ENCODE measurements at places on chromosomes 3 and 15. TPM values are rescaled to one million over a fixed set of nuclear protein-coding genes. Genes with fewer than 3 reads are reported as not detected.

GRCh38 chr3:179196098-179196497, 47.9 kb downstream of the PIK3CA start:
- no peak for DNase-seq

DNA sequence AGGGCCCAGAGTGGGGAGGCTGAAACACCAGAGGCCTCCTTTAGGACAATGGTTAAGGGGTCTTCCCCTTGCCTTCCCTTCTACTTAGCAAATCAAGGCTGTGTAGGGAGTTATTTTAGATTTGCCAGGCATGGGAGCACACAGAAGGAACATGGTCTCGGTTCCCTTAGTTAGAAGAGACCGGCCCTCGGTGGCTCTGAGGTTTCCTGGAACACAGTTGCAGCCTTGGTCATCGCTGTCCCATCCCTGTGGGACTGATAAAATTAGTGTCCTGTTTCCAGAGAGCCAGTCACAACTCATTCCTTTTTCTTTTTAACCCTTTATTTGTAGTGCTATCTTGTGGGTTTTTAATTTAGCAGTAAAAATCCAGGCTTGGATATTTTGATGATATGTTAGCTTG, 81.4 kb downstream of the CRTC3 start:
- DNase-seq = no peak

STAB1 gene
- 68.6 TPM for total RNA-seq

DNA sequence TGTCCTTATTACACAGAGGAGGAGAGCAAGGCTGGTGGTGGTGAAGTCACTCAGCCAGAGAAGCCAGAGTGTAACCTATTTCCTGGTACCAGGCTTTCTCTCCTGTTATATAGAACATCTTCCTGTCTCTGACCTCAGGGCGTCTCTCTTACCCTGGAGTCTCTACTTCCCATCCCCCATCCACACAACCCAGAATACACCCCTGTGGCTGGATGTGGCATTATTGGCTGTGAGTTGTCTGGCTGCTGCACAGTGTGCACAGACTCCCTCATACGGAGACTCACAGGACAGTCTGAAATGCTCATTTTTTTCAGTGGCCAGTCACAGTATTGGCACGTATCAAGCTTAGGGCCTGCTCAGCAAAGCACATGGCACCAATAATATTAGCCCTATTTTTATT, 8.6 kb downstream of the PODXL2 start:
- DNase-seq = no peak

CCR2 gene
- 6.5 TPM for total RNA-seq

DNA sequence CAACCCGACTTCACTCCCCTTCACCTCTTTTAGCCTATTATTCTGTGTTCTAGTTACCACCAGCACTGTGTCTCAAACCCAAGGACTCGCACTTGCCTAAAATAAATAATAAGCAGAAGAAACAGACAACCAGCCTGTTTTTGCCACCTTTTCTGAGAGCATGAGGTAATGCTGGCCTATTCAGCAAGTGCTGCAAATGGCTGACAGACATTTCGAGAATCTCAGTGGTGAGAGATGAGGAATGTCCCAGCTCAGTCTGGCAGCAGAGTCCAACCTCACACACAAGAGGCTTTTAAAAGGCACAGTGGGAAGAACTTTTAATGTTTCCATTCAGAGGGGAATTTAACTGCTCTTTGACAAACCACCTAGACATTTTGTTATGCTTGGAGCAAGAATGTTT, 143.3 kb upstream of the GMNC start:
- DNase-seq = no peak

CHDH gene
- 40.2 TPM for total RNA-seq

OR4F6 gene
- not detected for total RNA-seq

DNA sequence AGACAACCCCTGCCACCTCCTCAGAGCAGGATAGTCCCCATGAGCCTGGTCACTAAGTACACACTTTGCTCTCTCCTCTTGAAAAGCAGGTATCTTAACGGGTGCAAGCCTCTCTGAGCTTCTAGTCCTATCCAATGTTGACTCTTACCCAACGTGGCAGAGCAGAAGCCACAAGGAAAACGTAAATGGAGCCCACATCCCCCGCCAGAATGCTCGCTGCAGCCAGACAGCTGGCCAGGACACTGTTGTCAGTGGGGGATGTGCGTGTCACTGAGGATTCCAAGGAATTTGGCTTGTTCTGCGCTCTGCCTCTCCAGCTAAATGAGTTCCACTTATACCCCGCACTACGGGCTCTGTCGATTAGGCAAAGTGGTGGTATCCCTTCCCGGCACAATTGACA, 67.8 kb upstream of the IGF1R start:
- DNase-seq = no peak

GRCh38 chr3:191345334-191345733, 15.0 kb upstream of the UTS2B start:
- DNase-seq = no peak

DNA sequence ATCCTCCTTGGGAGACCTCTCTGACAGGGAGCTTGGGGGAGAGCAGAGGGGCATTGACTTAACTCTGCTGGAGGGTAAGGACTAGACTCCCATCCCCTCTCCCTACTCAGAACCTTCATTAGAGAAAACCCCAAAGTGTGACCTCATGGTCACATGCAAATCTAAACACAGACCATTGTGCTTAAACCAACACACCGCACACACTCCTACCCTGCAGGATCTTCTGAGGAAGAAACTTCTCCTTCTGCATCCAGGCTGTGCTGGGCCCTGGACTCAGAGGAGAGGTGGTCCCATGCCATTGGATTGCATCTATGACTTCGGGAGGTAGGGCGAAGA, 805 bp upstream of the PARP16 start:
- DNase-seq = no peak

GRCh38 chr15:70717237-70717793, 46.0 kb downstream of the UACA start:
- DNase-seq = peak; percentile 31

GRCh38 chr3:194269610-194270145, 81.5 kb downstream of the CPN2 start:
- peak; percentile 33 for DNase-seq

DNA sequence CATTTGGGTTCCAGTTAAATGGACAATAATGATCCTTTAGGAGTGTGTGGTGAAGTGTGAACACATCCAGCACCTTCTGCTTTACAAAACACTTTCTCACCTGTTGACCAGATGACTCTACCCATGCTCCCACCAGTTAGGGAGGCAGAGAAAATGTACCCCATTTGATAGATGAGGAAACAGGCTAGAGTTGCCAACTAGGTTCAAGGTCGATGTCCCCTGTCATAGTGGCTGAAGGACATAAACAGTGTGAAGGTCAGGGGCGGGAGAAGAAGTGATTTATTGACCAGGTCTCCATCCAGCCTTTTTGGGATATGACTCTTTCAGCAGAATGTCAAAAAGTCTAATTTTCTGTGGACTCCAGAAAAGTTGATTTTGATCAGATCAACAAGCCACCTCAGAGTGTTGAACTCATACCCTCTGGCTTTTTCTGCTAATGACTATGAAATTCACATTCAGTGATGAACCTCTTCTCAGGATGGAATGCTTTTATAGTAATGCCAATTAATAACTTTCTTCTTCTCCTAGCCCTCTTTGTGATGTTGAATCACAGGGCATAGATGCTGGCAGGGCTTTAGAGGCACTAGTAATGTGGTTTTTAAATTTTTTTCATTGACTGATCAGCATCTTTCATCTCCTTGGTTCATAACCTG, 57.5 kb downstream of the CPN2 start:
- DNase-seq = no peak

DNA sequence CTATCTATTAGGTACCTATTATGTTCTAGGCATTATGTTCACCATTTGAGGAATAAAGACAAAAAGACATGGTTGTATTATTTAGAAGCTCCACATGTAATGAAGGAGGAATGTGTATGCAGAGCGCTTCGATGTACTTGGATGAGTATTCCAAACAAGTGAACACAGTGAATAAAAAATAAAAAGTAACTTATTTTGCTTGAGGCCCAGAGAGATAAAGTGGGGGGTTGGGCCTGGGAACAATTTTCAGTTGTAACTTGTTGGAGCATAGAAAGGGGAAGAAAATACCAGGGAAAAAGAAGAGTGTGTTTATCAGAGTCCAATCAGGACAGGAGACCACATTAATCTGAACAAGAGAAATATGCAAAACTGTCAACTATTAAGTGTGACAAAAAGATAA, 445.7 kb upstream of the BCHE start:
- DNase-seq = no peak

- DNase-seq = no peak
Observed at GRCh38 chr15:91142106-91142744, 42.2 kb downstream of the SV2B start.

GRCh38 chr15:38216763-38217162, 35.9 kb upstream of the SPRED1 start:
- DNase-seq = peak; percentile 20

- no peak for DNase-seq
Observed at GRCh38 chr15:97981058-97981457, 20.6 kb downstream of the ARRDC4 start.

Measured in prostate gland (tissue), 2 donors.